Left renal pelvis (tissue), 4 donors: ENCODE measurements at places on chromosomes 7 and 10.
A peak's percentile ranks its signal among the peaks of the same experiment; 100 is the strongest.

GRCh38 chr10:122255509-122256301 lies 15.4 kb upstream of the BTBD16 start:
- no peak for DNase-seq

GRCh38 chr7:156832195-156832877 lies 60.6 kb downstream of the LMBR1 start:
- DNase-seq, result no peak

GRCh38 chr10:105793071-105793470 lies 1152.0 kb downstream of the SORCS3 start:
- DNase-seq, result no peak

- DNase-seq, result peak; percentile 5
These were observed 10.4 kb downstream of the RNF133 start for GRCh38 chr7:122688400-122688998.

GRCh38 chr10:71074176-71074755 lies 138.1 kb upstream of the UNC5B start:
- DNase-seq, result no peak

DNA sequence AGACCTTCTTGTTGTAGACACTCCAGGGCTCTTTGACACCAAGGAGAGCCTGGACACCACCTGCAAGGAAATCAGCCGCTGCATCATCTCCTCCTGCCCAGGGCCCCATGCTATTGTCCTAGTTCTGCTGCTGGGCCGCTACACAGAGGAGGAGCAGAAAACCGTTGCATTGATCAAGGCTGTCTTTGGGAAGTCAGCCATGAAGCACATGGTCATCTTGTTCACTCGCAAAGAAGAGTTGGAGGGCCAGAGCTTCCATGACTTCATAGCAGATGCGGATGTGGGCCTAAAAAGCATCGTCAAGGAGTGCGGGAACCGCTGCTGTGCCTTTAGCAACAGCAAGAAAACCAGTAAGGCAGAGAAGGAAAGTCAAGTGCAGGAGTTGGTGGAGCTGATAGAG lies 5.5 kb downstream of the GIMAP7 start:
- no peak for DNase-seq

- DNase-seq, result peak; percentile 75
These were observed 479.6 kb downstream of the GATA3 start for GRCh38 chr10:8534096-8534495.

DNA sequence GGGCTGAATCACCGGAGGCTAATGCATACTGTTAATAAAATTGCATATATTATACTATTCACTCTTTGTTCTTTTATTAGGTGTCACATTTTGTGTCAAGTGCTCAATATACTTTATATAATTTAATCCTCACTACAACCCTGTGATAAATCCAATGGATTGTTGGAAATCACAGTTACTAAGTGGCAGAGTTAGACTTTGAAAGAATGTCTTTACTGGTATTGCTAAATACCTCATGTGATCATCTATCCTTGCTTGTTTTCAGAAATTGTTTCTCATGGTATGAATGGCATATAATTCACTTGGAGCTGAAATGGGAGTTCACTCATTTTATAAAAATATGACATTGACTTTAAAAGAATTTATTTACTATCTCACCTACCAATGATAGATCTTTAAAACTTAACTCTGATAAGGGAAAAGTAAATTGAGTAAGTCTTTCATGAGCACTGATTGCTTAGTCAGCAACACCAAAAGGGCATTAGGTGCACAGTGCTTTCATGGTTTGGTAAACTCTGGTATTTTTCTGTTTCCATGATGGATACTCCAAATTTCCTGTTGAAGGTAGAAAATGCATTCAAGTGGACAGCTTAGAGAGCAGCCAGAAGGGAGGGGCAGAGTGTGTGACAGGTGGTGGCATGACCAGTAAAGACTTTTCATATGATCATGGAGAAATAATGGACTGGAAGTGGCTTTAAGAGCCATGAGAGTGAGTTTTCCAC lies 22.6 kb downstream of the ENKUR start:
- DNase-seq, result no peak

- no peak for DNase-seq
These were observed 438.4 kb upstream of the NPVF start for GRCh38 chr7:25666671-25667060.

GRCh38 chr10:106175760-106176377 lies 988.6 kb downstream of the SORCS1 start:
- no peak for DNase-seq

- DNase-seq, result no peak
These were observed 245.6 kb downstream of the MAD1L1 start for GRCh38 chr7:1987084-1987535.

GRCh38 chr10:50480054-50481007 lies 143.4 kb downstream of the SGMS1 start:
- DNase-seq, result no peak
